Mammary epithelial cell (primary cell): ENCODE measurements at places on chromosomes 2 and 18.

DNA sequence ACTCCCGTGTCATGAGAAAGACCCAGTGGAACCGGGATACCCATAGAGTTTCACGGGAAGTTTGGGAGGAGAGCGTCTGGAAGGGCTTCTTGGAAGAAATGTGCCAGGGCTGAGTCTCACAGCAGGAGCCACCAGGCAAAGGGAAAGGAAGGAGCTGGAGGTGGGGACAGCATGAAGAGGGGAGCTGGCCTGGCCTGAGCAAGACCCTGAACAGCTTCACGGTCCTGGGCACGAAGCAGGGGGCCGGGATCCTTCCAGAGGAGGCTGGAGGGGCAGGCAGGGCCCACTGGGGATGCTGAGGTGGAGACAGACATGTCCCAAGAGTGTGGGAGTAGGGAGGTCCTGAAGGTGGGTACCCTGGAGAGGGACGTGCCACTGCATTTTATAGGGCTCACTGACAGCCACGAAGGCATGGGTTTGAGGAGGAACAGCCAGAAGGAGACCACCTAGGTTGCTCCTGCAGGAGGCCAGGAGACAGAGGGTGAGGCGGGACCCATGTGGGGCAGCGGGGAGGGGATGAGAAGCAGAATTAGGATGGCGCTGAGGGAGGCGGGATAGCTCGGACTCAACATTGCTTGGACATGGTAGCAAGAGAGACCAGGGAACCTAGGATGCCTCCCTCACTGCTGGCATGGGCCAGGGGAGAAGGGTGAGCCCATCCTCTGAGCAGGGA, 168.1 kb upstream of the ID2 start:
- DNase-seq = no peak

GRCh38 chr2:25149646-25150045, 18.7 kb downstream of the POMC start:
- no peak for DNase-seq

GRCh38 chr18:50560681-50561629, 1.1 kb downstream of the MAPK4 start:
- no peak for DNase-seq

DNA sequence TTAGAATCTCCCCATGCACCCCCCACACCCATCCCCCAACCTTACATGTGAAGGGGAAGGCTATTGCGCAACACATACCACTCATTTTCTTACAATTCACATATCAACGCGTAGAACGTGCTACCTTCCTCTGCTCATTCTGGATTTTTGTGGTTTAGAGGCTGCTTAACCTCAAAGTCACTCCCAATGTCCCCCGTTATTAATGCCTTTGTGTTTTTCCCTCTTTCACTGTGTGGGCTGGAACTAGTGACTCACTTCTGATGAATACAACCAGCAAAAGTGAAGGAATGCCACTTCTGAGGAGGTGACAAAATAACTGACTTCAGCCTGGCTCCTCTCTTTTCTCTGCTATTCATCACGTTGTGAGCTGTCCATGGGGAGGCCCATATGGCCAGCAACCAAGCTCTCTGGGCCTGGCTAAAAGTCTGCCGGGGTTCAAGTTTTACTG, 342.5 kb upstream of the NXPH2 start:
- peak; percentile 74 for DNase-seq

DNA sequence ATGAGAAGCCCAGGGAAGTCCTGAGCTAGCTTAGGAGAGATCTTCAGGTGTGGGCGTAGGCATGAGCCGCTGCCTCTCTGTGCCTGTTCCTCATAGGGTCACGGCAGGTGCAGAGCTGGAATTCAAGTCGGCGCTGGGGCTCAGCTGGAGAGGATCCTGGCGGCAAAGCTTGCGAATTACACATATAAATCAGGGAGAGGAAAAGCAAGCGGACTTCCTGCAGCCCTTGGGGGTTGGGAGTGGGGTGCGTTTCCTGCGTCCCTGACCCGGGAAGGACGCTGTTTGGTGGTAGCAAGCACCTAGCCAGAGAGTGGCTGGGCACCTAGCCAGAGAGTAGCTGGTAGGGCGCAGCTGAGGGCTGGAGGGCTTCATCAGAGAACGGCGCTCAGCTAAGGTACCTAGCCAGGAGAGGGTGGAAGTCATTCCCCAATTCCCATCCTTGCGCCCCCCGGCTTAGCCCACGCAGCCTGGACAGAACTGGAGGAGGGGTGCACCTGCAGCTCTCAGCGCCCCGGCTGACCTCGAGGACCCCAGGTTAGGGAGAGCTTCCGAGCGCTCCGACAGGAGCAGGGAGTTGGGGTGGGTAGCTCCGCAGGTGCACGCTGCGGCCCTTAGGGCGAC, 459 bp upstream of the EFR3B start:
- peak; percentile 27 for DNase-seq

- no peak for DNase-seq
Measured at GRCh38 chr2:47653902-47654789, 128.8 kb upstream of the MSH6 start.

DNA sequence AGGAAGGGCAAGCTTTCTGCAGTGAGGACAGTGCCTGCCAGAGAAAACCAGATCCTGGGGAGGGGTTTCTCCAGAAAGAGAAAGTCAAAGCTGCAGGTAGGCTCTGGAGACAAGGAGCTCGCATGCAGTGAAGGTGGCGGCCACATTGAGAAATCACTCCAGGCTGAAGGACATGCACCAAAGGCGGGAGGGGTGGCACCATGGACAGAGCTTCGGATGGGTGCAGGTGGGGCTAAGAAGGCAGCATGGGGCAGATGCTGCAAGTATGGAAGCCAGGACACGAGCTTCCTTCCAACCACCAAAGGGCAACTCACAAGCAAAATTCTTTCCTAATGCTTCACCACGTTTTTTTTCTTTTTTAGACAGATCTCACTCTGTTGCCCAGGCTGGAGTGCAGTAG, 104.4 kb upstream of the SLC35G4 start:
- DNase-seq = no peak

GRCh38 chr2:27379383-27379835, 1.1 kb downstream of the ZNF513 start:
- DNase-seq = no peak

DNA sequence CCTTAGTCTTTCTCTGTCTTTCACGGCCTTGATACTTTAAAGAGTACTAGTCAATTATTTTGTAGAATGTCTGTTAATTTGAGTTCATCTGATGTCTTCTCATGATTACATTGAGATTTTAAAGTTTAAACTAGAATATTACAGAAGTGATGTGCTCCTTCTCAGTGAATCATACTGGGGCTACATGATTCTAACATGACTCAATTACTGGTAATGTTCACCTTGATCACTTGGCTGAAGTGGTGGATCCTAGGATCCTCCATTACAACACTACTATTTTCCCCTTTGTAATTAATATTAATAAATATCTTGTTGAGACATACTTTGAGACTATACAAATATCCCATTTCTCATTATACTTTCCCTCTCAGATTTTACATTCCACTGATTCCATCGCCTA, 148.5 kb downstream of the CAMKMT start:
- DNase-seq = peak; percentile 38
